ENCODE measurements at places on chromosomes 3 and 15. TPM values are rescaled to one million over a fixed set of nuclear protein-coding genes. Genes with fewer than 3 reads are reported as not detected.

GRCh38 chr15:67126551-67127330, 61.3 kb downstream of the SMAD3 start:
- no peak for DNase-seq

DNA sequence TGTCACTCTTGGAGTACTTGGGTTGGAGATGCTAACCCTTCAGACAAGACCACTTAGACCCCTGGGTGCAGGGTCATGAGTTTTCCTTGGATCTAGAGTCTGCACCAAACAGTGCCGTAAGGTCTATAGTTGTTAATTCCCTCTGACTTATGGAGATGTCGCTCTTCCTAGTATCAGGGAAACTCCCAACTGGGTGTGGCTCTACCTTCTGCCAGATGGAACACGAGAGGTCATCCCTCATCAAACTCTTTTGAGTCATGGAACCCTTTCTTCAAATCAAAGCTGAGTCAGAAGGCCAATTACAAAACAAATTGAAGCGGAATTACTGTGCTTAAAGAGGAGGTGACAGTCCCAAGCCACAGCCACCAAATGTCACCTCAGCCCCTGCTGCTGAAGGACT, 514.9 kb upstream of the PROK2 start:
- DNase-seq, result no peak

DNA sequence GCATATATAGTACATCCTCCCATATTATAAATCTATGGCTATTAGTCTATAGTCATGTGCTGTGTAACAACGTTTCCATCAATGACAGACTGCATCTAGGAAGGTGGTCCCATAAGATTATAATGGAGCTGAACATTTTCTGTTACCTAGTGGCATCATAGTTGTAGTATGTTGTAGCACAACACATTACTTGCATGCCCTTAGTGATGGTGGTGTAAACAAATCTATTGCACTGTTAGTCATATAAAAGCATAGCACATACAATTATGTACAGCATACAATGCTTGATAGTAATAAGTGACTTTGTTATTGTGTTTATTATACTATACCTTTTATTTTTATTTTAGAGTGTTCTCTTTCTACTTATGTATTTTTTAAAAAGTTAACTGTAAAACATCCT, 37.4 kb upstream of the TNFSF10 start:
- no peak for DNase-seq

DNA sequence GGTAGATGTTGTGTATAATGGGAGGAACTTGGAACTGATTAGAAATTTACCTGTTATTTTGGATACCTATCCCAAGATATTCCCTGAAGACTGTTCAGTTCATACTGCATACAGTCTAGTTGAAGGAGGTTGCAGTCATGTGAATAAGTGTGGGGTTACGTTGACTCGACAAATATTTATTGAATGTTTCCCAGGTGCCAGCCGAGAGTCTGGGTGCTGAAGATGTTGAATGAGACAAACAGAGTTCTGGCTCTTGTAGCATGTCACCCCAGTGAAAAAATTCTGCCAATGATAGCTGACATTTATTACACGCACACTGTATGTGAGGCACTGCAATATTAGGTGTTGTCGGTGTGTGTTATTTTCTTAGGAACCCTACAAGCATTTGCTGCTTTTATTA, 176.0 kb downstream of the KCNMB2 start:
- DNase-seq, result no peak

- no peak for DNase-seq
Observed at GRCh38 chr3:177657243-177657642, 460.0 kb upstream of the TBL1XR1 start.

GRCh38 chr15:39285071-39285470, 295.8 kb upstream of the THBS1 start:
- no peak for DNase-seq

DNA sequence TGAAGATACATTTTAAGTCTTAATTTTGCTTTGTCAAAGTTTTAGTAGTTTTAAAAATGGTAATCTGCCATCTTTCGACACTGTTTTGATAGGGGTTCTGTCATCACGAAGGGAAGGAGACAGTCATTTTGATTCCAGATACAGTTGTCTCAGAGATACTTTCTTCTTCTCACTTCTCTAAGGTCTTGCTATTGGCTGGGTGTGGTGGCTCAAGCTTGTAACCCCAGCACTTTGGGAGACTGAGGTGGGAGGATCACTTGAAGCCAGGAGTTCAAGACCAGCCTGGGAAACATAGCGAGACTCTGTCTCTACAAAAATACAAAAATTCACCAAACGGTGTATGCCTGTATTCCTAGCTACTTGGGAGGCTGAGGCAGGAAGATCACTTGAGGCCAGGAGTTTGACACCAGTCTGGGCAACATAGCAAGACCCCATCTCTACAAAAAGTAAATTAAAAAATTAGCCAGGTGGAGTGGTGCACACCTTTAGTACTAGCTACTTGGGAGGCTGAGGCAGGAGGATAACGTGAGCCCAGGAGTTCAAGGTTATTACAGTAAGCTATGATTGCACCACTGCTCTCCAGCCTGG, 3.3 kb downstream of the RAB8B start:
- no peak for DNase-seq

- no peak for DNase-seq
Observed at GRCh38 chr3:6249679-6250078, 611.2 kb upstream of the GRM7 start.

- DNase-seq, result no peak
Observed at GRCh38 chr15:81916451-81916850, 129.4 kb downstream of the MEX3B start.

DNA sequence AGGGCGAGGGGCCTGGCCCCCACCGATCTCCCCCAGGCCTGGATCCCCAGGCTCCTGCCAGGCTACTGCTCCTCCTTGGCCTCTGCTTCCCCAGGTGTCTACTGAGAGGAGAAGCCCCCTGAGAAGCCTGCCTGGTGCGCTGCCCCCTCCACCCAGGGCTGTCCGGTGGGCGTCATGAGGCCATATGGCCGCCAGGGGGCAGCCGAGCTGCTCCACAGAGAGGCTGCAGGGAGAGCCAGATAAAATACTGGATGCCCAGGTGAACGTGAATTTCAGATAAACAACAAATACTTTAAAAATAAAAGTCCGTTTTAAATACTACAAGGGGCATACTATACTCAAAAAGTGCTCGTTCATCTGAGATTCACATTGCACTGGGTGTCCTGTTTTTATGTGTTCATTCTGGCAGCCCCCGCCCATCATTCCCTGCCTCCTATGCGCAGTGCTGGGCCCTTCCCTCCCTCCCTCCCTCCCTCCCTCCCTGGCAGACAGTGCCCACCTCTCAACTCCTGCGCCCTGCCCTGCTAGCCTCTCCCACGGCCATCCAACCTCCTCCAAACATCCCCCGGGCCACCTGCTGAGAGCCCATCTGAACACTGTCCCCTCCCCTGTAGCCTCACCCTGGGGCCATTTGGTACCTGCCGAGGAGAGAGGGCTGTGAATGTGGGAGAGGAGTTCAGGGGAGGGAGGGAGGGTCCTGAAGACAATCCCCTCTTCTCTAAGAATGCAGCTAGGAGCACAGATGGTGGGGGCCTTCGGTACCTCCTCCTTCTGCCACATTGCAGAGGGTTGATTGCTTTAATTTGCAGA, 29.6 kb downstream of the PSTPIP1 start:
- peak; percentile 64 for DNase-seq

DNA sequence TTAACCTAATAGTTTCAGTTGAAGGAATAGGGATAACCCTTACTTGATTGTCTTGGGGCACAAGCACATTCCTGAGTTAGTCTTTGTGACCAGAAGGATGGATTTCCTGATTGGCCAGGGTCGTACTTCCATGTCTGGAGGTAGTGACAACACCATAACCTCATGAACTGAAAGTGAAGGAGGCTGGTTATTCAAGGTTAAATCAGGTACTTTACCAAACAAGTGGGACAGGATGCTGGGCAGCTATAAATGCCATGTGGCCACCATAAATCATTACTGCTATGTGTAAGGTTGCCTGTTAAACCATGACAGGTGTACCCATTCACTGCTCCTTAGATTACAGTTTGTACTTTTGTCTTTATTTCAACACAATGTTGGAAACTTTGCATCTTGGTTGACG, 128.3 kb upstream of the SAMMSON start:
- DNase-seq, result no peak

DNA sequence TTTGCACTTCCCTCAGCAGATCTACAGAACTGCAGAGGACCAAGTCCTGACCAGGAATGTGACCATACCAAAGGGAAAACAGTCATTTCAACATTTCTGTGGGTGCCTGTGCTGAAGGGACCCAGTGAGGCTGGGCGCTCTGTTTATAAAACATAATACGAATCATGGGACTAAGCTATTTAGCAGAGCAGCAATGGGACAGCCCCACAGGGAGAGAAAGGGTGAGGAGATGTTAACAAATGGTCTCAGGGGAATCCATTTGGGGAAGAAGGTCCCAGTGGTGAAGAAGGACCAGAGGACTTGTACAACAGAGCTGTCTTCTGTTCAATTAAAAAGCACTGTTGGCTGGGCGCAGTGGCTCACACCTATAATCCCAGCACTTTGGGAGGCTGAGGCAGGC, 1025.4 kb downstream of the FHIT start:
- DNase-seq, result no peak

- DNase-seq, result no peak
Observed at GRCh38 chr3:2540115-2540514, 441.4 kb downstream of the CNTN4 start.

- DNase-seq, result peak; percentile 74
Observed at GRCh38 chr3:50189274-50189673, 2.1 kb upstream of the GNAT1 start.

DNA sequence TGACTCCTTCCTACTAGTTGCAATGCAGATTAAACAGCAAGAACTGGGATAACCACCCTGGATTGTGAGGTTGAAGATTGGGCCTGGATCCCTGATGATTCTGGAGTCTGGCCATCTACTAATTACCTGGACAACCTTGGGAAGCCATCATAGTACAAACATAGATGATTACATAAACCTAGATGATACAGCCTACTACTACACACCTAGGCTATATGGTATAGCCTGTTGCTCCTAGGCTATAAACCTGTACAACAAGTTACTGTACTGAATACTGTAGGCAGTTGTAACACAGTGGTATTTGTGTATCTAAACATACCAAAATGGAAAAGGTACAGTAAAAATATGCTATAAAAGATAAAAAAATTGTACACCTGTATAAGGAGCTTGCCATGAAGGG, 48.0 kb downstream of the NSUN3 start:
- no peak for DNase-seq

GRCh38 chr3:114900908-114901307, 246.2 kb downstream of the ZBTB20 start:
- DNase-seq, result no peak

GRCh38 chr3:171873580-171873979, 30.4 kb downstream of the TMEM212 start:
- DNase-seq, result no peak

DNA sequence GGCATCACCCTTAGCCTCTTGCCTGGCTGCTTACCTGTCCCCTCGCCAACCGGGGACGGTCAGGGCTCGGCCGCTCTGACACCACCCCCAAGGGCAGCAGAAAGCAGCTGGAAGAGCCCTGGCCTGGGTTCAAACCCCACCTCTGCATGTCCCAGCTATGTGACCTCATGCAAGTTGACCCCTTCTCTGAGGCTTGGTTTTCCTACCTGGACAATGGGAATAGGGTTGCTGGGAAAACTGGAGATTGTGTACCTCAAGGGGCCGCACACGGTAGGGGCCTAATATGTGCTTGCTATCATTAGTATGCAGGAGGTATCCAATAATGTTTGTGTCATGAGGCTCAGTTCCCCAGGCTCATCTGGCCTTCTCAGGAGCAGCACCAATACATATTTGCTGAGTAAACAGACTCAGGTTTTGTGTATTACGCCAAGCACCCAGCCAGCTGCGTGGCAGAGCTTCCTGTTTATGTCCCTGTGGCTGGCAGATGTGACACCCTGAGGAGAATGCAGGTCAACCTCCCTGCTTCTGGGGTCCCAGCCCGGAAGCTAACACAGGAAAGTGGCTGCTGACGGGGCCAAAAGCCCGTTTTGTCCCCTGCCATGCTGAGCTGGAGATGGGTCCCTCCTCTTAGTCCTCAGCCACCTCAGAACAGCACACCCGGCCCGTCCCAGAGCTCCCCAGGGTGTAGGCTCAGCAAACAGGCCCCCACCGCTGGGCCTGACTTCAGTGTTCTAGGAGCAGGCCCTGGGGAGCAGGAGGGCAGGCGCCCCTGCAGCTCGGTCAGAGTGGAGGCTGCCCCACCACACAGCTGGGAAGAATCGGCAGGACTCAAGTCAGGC, 29.7 kb downstream of the PLXND1 start:
- no peak for DNase-seq

GRCh38 chr3:60330107-60330506, 921.1 kb downstream of the FHIT start:
- no peak for DNase-seq

DNA sequence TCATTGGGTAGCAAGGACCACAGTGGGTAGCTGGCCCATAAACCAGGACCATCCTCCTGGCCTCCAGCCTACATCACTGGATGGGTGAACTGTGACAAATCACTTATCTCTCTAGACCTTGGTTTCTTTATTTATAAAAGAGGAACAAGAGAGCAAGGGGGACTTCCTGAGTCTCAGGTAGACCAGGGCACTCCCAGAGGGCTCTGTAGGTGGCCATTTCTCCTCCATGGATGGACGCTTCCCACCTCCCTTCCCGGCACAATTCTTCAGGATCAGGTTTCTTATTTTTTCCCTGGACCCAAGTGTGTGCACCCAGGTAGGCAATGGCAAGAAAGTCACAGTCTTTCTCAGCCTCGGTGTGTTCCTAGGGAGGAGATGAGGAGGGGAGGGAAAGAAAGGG, 41.4 kb upstream of the SPATA12 start:
- DNase-seq, result no peak

DNA sequence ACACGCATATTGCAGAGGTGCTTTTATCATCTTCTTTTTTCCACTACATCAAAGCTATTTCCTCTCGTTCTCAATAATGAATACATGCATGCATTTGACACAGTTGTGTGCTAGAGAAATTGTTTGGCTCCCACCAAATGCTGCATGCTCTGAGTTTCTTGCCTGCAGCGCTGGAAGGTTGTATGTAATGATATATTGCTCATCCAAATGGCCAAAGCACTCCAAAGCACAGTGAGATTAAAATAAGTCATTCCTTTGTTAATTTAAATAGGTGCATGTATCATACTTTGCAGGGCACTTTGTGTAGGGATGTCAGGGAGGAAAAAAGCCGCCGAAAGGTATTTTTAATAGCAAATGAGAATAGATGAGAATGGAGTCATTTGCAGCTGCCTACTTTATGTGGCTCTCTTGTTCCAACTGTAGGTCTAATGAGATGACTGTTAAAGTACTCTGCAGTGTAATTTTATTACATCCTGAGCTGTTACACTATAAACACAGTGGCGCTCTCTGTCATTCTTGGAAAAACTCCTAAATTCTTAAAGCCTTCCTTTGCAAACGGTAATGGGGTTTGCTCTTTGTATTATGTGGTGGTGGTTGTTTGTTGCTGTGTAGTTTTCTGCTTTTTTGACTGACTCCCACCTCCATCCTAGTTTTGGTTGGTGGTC, 56.9 kb upstream of the SKOR1 start:
- no peak for DNase-seq

The CCNL1 gene
- total RNA-seq, result 95.3 TPM

The C3orf49 gene
- not detected for total RNA-seq

The ATP13A5 gene
- 0.61 TPM for total RNA-seq

The IL5RA gene
- not detected for total RNA-seq

The ADAMTS9 gene
- 9.7 TPM for total RNA-seq

The MYO5A gene
- total RNA-seq, result 303 TPM

The WDR72 gene
- total RNA-seq, result not detected

The PDCD6IP gene
- 159 TPM for total RNA-seq

The TRIM42 gene
- total RNA-seq, result not detected

The CSPG4 gene
- total RNA-seq, result 13.8 TPM

The CCRL2 gene
- total RNA-seq, result 0.44 TPM

Data from dorsolateral prefrontal cortex (tissue), 122 donors.